ENCODE measurements at places on chromosomes 2 and 18. TPM values are rescaled to one million over a fixed set of nuclear protein-coding genes. Genes with fewer than 3 reads are reported as not detected.

DNA sequence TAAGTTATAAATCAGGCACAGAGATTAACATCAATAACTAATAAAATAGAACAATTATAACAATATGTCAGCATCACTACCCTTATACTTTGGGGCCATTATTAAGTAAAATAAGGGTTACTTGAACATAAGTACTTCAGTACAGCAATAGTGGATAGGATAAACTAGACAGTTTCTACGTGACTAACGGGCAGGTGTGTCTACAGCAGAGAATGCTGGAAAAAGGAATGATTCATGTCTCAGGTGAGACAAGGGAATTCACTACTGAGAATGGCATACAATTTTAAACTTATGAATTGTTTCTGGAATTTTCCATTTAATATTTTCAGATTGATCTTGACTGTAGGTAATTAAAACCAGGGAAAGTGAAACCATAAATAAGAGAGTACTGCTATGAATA, 5.5 kb downstream of the WDR75 start:
- DNase-seq, result no peak

GRCh38 chr18:10659000-10659399, 133.2 kb downstream of the NAPG start:
- DNase-seq, result no peak

Gene MYCN
- 0.73 TPM for total RNA-seq

Gene OXER1
- total RNA-seq, result 0.37 TPM

DNA sequence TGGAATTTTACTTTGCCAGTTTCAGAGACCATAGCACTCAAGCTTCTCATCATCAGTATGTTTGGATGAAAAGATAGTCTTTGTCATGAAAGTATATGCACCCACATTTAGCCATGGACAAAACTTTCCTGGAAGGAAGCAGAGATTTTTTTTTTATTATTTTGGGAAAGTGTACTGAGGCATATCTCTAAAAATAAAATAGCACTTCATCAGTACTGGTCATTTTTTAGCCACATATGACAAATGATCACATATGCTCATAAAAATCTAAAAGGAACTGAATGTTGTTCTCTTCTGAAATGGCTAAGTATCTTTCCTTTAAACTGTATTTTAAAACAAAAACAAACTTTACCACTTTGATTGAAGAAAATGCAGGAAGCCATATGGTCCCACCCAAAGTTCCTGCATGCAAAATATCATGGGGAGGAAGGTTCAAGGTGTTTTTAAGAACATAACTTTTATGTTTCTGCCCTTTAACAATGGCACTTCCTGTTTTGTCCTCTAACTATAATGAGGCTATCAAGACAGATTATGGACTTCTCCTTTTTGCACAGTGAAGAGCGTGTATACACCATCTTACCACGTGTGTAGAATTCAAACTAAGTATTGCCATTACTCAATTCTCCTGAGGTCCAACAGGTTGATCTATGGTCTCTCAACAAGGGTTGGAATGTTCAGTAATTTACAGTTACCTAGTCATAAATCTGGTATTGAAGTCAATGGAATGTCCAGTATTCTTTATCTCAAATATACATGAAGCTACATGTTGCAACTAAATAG, 77.1 kb upstream of the SLC39A10 start:
- no peak for DNase-seq

DNA sequence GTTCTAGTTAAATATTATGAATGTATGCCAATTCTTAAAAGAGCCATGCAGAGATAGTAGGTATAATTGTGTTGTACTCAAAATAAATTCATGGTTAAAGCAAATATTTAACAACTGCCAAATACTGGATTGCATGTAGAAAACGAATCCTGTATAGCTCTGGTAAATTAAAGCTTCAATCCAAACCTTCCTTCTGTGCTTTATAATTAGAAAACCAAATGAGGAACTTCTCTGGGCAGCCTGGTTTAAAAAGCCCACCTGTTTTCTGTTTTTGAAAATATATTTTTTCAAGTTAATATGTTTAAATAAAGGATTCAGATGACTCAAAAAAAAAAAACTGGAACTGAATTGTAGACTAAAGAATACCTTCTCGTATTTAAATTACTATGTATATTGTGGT, 48.3 kb upstream of the ITGA4 start:
- no peak for DNase-seq

DNA sequence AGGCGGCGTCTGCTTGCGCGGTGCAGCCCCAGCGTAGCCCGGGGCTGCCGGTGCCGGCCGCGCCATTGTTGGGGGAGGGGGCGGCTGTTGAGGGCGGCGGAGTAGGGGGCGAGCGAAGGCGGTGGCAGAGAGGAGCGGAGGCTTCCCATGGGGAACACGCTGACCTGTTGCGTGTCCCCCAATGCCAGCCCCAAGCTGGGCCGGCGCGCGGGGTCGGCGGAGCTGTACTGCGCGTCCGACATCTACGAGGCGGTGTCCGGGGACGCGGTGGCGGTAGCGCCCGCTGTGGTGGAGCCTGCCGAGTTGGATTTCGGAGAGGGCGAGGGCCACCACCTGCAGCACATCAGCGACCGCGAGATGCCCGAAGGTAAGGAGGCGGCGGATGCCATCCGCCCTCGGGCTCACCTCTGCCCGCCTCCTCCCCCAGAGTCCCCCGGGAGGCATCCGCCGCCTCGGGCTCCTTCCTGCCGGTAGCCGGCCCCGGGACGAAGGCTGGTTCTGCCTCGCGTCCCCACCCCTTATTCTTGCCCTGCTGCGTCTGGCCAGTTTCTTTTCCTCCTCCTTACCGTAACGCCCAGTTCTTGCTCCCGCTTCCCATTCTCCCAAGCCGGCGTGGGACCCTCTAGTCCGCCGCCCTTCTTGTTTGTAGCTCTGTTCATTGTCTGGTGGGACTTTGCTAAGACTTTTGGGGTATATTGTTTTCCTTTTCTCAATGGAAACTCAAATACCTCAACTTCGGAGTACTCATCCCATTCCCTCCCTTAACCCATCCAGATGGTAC, 500 bp downstream of the CCNYL1 start:
- peak; percentile 67 for DNase-seq

Gene ADAM23
- total RNA-seq, result 30.2 TPM

- no peak for DNase-seq
These were observed 42.5 kb downstream of the LYPD6B start for GRCh38 chr2:149080971-149081370.

DNA sequence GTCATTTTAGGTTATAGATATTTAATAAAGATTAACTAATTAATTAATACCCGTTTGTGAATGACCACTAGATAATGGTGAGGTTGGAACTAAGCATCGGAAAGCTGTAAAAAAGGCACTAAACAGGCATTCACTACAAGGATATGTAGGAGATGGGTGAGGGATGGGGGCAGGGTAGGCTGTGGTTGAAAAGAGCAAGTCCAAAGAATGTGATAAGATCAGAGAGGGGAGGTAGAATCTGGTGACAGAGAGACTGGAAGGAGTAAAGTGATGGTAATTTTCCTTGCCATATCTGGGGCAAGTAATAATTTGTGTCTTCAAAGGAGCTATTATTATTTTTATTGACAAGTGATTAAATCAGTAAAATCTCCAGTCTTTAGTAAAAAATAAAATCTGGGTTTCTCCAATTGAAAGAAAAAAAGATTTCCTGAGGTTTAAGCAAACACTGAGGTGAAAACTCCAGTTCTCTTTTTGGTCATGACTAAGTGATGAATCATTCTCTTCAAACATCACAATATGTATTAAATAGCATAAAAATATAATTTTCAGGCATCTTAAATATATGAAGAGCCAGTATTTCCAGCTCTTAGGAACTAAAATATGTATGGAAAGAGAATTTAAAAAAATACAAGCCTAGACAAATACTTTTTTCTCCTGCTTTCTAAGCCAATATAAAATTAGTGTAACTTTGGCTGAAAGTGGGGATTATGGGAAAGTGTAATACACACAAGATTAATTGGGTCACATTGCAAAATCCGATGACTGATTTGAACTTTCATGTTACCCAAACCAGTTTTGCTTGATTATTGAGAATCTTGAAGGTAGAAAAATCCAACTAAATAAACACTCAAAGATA, 259.1 kb upstream of the RBMS1 start:
- no peak for DNase-seq

- DNase-seq, result no peak
These were observed 172.0 kb downstream of the MGAT5 start for GRCh38 chr2:134425724-134426496.

Gene MAPK4
- 64.4 TPM for total RNA-seq

DNA sequence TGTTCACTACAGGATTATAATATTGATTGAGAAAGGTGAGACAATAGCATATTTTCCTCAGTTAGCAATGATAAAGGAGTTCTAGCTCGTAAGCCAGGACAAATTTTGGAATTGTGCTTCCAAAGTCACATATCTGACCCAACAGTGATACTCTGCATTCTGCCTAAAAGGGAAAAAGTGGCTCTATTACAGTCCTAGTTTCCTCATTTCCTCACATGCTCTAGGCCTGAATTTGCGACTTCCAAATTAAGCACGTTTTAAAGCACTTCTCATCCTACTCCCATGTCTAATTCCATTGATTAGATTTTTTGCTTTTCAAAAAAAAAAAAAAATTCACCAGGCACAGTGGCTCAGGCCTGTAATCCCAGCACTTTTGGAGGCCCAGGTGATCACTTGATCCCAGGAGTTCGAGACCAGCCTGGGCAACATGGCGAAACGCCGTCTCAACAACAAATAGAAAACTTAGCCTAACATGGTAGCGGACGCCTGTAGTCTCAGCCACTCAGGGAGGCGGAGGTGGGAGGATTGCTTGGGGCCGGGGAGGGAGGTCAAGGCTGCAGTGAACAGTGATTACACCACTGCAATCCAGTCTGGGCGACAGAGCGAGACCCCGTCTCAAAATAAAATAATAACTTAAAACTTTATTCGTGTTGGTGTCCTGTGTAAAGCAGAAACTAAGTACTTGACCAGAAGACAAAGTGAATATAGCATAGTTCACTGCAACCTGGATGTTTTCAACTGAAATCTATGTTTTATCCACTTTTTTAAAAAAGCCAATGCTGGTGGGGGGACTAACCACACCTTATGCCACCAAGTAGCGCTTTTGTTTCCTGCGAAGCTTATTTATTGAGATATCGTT, 1.5 kb downstream of the ESCO1 start:
- no peak for DNase-seq

DNA sequence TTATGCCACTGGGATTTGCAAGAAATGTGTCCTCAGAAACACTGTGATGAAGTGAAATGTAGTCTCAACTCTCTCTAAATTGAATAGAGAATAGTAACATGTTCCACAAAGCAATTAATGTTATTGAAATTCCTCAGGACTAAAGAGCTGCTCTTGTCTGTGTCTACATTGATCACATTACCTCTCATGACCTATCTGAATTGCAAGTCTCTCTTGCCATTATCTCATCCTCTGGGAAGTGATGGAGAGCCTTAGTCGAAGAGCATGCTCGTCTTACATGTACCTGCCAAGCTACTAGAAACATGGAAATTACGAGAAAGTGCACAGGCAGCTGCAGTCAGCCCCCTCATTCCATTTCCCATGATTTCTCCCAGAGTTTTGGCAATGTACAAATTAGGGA, 561.1 kb upstream of the ZNF804A start:
- no peak for DNase-seq

Gene CDCA7
- 0.97 TPM for total RNA-seq

Gene CROCC2
- not detected for total RNA-seq

Gene RPL31
- total RNA-seq, result 899 TPM

Gene MC4R
- total RNA-seq, result not detected

GRCh38 chr2:174634130-174635014, 36.8 kb upstream of the WIPF1 start:
- no peak for DNase-seq

GRCh38 chr2:71783215-71783614, 329.9 kb downstream of the DYSF start:
- no peak for DNase-seq

Gene CD28
- total RNA-seq, result 2.5 TPM

GRCh38 chr2:101521487-101521886, 46.6 kb upstream of the RFX8 start:
- DNase-seq, result no peak

DNA sequence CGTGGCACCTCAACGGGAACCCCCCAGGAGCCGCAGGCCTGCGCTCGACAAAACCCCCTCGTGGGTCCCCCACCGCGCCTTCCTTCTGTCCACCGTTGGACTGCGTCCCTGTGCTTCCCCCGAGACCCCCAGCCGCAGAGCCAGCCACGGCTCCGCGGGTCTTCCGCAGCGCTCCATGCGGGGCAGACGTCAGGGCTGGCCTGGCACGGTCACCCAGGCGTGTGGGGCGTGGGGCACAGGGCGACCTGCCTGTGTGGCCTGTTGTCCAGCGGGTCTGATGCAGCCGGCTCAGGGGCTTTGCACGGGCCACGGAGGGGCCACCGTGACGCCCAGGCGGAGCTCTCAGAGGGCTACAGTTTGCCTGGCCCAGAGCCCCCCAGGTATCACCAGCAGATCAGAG, 11.0 kb downstream of the NFATC1 start:
- DNase-seq, result peak; percentile 20
